NCI-H1930 (cell line): ENCODE measurements at places on chromosomes 1 and 21.

DNA sequence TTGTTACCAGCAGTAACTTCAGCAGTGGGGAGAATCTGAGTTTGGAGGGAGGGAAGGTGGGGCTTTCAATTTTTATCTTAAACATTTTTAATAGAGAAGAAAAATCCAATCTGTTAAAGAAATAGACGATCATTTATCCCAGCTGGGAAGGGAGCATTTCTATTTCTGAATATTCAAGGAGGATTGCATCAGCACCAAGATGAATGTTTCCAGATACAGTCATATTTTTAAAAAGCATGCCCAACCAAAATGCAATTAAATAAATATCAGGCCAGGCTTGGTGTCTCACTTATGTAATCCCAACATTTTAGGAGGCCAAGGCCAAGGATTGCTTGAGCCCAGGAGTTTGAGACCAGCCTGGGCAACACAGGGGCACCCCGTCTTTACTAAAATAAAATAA is 1.7 kb upstream of the ATP1A4 start:
- DNase-seq = no peak

DNA sequence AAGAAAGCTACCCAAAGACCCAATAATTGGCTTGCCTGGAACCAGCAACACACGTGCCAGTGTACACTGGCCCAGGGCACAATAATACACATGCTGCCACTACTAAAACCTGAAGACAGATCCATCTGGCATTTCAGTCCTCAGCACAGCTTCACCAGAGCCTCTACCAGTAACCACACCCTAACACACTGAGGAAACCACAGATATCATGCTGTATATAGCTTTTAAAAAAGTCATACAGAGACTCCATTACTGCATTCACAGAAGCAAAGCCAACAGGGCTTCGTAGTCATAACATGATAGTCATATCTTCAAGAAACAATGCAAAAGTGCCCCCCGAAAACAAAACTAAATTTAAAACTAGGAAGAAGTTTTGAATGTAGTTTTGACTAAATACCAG is 40.6 kb upstream of the NEGR1 start:
- DNase-seq = no peak

- DNase-seq = no peak
Observed at GRCh38 chr1:66134004-66134403, 341.3 kb downstream of the PDE4B start.

GRCh38 chr21:17658931-17659330 is 46.2 kb upstream of the BTG3 start:
- DNase-seq = no peak

DNA sequence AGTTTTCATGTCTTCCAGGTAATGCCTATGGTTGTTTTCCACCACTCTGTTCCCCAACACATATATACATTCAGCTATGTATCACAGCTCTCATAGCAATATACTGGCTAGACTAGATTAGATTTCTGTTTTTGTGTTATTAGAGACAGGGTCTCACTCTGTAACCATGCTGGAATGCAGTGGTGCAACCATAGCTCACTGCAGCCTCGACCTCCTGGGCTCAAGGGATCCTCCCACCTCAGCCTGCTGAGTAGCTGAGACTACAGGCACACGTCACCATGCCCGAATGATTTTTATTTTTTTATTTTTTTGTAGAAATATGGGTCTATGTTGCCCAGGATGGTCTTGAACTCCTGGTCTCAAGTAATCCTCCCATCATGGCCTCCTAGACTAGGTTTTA is 37.7 kb downstream of the SYNJ1 start:
- no peak for DNase-seq

- DNase-seq = no peak
Observed at GRCh38 chr1:20143318-20143717, 4.2 kb downstream of the PLA2G2F start.

GRCh38 chr1:103145449-103145848 is 37.1 kb upstream of the COL11A1 start:
- DNase-seq = no peak

DNA sequence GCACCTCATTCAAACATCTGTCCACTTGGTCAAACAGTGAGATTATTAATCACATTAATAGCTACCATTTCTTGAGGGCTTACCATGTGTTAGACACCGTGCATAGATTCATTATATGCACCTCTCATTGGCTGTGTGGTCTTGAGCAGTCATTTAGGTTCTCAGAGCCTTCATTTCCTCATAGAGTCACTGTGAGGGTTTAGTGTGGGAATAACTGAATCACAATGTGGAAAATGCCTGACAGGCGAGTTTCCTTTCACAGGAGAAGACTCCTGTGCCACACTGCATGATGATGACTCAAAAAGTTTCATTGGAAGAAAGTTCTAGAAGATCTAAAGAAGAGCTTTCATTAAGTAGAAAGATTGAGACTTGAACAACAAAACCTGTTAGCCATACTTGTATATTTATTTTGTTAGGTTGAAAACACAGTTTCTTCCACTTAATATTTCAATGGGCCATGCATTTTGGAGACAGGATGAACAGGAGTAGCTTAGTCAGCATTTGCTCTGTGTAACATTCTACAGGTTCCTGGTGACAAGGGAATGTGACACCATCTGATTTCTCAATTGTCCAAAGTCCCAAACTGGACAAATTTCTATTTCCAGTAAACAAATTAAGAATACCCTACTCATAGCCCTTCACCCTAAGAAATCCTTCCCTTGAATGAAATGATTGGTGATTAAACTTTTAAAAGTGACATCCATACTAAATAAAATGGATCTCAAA is 45.7 kb downstream of the FYB2 start:
- DNase-seq = no peak

DNA sequence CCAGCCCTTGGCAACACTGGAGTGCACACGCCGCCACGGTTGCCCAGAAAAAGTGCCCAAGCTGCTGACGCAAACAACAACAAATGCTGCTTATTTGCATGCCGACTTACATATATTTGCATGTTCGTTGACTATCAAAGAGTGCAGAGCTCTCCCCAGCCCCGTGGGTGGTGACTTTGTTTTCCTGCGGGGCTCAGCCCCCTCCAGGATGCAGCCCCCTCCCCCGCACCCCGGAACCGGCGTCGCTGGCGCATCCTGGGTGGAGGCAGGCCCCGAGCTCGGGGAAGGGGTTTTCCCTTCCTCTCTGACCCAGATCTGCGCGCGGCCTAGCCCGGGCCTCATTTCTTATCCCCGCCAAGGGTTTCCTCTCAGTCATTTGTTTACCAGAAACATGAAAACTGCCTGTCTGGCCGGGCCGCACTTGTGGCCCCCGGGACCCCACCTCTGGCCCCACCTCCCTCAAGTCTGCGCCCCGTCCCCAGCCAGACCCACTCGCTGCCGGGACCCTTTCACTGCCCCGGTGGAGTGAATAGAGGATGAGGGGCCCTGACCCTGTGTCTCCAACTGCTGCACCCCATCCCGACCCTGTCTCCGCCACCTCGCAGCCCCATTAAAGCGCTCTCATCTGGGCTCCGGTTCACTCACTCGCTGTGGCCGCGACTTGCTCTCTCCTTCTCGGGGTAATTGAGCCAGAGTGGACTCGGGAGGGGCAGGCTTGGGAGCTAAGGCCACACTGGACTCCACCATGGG is 5.5 kb downstream of the TNFRSF25 start:
- DNase-seq = no peak

DNA sequence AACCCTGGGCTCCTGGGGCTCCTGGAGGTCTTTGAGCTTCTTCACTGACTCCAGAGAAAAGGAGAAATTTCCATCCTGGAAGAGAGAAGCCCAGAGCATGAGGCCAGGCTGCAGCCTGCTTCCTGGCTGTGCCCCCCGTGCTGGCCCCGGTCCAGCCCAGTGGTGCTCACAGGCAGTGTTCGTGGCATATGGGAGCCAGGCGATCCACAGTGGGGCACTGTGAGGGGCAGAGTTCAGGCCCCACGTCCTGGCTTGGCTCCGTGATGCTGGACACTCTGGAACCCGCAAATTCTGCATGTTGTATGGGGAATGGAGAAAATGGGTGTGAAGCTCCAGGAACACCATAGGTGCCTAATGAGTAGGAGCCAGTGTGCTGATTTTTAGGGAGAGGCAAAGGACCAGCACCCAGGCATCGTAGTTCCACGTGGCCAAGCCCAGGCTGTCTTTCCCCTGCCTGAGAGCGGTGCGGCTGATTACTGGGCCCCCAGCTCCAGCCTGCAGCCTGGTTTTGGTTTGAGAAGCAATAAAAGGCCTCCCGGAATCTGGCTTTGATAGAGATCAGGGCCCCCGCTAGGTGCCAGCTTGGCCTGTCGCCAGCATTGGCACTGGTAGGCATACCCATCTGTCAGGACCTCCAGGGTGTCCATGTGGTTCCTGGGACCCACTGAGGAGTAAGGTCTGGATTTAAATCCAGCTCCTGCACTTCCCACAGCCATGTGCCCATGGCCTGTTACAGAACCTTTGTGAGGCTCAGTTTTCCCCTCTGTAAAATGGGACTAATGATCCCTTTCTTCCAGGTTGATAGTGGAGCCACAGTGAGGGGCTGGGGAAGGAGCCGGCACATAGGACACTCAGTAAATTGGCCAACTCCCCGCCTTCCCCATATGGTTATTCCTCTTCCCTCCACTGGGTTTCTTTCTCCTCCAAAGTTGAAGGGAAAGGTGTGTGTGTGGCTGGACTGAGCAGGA is 725 bp downstream of the GUCA2A start:
- no peak for DNase-seq

GRCh38 chr1:232459826-232460225 is 170.1 kb downstream of the SIPA1L2 start:
- no peak for DNase-seq

DNA sequence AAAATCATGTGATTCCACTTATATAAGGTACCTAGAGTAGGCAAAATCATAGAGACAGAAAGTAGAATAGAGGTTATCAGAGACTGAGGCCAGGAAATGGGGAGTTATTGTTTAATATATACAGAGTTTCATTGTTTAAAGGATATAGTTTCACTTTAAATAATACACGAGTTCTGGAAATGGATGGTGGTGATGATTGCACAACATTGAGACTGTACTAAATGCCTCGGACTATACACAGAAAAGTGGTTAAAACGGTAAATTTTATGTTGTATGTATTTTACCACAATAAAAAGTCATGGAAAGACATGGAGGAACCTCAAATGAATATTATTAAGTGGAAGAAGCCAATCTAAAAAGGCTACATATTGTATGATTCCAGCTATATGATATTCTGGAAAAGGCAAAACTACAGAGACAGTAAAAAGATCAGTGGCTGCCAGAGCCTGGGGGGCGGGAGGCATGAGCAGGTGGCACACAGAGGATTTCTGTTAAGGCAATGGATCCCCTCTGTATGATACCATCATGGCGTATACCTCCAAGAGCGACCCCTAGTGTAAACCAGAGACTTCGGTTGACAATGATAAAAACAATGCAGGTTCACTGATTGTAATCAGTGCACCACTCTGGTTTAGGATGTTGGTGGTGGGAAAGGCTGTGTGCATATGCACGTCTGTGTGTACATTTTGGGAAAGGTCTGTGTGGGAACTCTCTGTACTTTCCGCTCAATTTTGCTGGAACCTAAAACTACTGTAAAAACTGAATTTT is 7.5 kb downstream of the C1orf198 start:
- no peak for DNase-seq

- no peak for DNase-seq
Observed at GRCh38 chr1:209552406-209553264, 30.9 kb upstream of the CAMK1G start.

DNA sequence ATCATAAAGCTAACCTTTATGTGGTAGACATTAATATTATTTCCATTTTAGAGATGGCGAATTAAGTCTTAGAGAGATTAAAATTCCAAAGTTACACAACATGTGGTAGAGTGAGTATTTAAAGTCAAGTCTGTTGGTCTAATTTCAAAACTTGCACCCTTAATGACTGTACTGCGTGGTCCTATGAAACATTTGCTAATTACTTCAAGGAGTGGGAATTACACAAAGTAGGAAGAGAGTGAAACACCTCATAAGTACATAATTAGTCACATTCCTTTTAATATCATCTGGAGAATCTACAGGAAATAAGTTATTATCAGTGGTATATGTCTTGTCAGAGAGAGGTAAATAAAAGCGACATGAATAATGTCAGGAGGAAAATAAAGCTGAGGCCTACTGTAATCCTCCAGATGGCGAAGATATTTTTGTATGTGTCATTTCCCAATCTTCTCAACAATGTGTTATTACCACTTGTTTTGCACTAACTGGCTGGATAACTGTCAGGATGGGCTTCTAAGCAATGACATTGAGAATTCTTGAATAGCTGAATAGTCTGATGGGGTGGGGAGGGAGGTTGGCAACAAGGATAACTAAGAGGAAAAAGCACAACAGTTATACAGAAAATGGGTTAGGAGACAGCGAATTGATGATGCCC is 95.5 kb downstream of the TNFSF18 start:
- DNase-seq = no peak

- DNase-seq = no peak
Observed at GRCh38 chr1:115748401-115749150, 19.9 kb downstream of the CASQ2 start.

- no peak for DNase-seq
Observed at GRCh38 chr21:29821230-29821629, 118.6 kb downstream of the GRIK1 start.

- no peak for DNase-seq
Observed at GRCh38 chr1:66436378-66437135, 97.4 kb upstream of the SGIP1 start.

GRCh38 chr1:93223023-93223675 is 42.6 kb downstream of the CCDC18 start:
- DNase-seq = no peak

- DNase-seq = no peak
Observed at GRCh38 chr1:67552336-67552759, 122.1 kb upstream of the SERBP1 start.

DNA sequence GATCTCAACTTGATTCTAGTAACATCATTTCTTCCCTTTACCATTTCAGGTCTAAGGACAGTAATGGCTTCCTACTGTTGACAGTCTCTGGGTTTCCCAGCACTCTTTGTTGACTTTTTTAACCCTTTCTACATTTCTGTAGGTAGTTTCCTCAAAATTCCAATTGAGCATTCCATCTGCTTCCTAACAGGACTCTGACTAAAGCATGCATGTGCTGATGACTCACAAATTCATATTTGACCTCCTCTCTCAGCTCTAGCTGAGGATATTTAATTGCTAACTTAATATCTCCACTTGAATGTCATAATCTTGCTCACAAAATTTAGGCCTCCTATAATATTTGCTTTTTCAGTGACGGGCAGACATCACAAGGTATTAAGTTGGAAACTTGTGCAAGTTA is 93.3 kb upstream of the ZNHIT6 start:
- DNase-seq = no peak

GRCh38 chr1:19448491-19449439 is 36.6 kb downstream of the CAPZB start:
- DNase-seq = no peak

DNA sequence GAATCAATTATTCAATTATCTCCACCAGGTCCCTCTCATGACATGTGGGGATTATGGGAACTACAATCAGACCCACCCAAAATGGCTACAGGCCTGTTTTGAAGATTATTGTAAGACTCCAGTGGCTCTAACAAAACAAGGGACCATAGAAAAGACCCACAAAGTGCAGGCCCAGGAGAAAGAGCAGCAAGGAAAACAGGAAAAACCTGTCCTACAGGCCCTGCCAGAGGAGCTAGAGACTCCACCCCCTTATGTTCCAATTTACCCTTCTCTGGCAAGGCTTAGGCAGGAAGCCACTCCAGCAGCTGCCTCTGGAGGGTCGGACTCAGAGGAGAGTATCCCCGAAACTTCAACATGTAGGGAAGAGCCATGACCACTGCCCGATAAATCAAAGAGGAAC is 96.5 kb downstream of the LIPI start:
- no peak for DNase-seq
